ENCODE measurements at places on chromosomes 1 and 21.

DNA sequence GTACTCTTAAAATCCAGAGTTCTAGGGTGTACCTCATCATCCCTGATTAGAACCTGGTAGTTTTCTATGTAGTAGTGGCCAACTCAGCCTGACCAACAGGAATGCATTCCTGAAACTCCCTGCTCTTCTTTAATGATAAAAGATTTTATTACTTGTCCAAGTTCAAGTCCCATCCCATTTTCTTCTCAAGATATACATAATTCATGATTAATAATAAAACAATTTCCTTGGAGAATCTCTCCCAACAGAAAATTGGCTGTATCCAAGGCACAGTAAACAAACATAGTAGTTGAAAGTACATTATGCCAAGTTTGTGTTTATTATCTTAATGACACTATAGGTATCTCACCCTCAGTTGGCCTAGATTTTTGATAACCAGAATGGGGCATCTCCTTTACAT lies 714.1 kb upstream of the ADAMTS5 start:
- DNase-seq: no peak

GRCh38 chr1:212037900-212038299 lies 2.4 kb downstream of the DTL start:
- DNase-seq: peak; percentile 36

- DNase-seq: peak; percentile 53
These were observed 49.4 kb upstream of the DESI2 start for GRCh38 chr1:244603498-244603897.

GRCh38 chr1:100759188-100759587 lies 39.6 kb downstream of the VCAM1 start:
- DNase-seq: no peak
